NCI-H2081 treated with DMSO at 0.1 percent for 48 hours (cell line): ENCODE measurements at places on chromosomes 3 and 15.

GRCh38 chr15:72220687-72221086 is 10.3 kb downstream of the PKM start:
- no peak for DNase-seq

DNA sequence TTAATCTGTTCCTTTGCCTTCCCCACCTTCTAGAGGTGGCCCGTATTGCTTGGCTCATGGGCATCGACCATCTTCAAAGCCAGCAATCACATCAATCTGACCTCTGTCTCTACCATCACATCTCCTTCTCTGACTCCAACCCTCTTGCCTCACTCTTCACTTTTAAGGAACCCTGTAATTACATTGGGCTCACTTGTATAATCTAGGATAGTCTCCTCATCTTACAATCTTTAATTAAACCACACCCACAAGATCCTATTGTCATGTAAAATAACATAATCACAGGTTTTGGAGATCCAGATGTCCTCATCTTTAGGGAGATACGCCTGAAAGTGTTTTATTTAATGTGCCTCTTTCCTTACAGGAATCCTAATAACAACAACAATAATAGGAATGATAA is 234.5 kb downstream of the ERC2 start:
- DNase-seq = no peak

- DNase-seq = no peak
These were observed 287.5 kb upstream of the ROBO1 start for GRCh38 chr3:80055306-80055705.

DNA sequence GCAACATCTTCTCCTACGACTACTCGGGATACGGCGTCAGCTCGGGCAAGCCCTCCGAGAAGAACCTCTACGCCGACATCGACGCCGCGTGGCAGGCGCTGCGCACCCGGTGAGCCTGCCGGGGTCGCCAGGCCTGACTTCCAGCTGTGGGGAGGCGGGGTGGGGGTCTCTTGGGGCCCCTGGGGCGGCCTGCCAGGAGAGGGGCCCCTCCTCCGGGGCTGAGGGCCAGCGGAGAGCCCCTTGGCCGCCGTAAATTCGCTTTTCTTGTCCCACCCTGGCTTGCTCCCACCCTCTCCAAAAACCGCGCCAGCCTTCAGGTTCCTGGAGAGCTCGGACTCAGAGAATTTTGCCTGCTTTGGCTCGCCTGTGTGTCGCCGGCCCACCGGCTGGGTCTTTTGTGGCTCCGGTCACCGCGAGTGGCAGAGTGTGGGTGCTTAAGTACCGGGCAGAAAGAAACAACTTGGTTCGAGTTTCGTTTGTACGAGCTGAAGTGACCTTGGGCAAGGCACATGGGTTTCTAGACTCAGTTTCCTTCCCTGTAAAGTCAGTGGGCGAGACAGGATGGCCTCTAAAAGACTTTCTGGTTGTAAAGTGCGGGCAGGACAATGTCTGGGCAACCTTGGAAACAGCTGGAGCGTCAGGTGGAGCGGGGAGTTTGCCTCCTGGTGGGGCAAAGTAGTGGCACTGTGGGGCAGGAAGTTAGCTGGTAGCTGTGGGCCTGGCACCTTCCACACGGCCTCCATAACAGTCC is 976 bp downstream of the ABHD17C start:
- no peak for DNase-seq

DNA sequence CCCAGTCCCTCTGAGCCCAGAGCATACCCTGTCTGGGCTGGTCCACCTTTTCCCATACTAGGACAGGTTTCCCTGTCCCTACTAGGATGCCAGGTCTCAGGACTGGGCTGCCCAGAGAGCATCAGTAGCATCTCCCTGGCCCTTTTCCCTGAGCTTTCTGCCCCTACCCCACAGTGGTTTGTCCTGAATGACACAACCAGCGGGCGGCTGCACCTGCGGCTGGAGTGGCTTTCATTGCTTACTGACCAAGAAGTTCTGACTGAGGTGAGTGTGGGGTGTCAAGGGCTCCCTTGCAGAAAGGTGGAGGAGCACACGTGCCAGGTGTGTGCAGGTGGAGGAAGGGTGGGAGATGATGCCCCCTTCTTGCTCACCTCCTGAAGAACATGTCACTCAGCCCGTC is 33.5 kb downstream of the ESYT3 start:
- DNase-seq = no peak

DNA sequence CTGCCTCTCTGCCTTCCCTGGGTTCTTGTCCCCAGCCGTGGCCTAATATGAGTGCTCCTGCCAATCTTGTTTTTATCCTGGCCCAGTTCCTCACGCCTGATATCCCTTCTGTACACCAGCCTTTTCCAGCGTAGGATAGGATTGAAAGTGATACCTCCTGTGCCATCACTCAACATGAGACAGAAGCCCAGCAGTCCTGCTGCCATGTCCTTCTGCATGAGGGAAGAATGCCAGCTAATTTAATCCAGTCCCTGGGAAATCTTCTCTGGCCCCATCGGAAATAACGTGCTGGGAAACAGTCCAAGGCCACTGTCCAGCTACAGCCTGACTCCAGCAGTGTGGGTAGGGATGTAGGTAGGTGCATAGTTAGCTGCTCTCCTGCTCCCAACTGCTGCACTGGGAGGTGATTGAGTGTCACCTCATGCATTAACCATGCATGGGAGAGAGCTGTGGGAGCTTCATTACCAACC is 92.0 kb upstream of the TPM1 start:
- no peak for DNase-seq

DNA sequence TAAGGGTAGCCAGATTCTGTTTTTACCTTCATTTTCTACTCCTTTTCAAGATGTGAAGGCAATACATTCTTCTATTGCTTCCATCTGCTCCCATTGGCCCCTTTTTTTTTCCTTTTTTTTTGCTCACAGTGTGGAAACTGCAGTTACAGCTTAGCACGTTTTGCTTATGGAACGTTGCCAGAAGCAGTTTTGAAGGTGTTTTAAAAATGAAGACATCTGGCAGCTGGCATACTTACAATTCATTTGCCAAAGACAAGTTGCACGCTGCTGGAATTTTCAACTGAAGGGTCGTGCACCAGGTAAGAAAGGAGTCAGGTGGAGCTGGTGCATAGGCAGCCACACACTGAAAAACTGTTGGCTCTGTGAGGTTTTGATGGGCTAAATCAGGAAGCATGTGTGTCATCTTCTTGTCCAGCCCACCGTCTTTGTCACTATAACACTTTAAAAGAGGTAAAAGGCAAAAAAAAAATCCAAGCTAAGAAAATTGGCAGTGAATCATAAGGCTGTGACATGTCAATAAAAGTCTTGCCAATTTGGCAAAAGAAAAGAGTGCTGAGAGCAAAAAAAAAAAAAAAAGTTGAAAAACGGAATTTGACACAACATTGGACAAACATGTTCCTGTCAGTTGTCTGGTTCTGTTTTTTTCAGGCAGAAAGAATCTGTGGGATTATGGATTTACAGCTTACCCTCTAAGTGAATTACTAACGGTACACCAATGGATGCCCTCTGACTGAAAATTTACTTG is 225.4 kb upstream of the SOX2 start:
- DNase-seq = no peak

- DNase-seq = peak; percentile 72
These were observed 27.3 kb upstream of the DMXL2 start for GRCh38 chr15:51649659-51650521.

- DNase-seq = no peak
These were observed 85.4 kb upstream of the ABHD2 start for GRCh38 chr15:89002830-89003229.

- no peak for DNase-seq
These were observed 8.5 kb downstream of the AMOTL2 start for GRCh38 chr3:134365766-134366065.

- DNase-seq = no peak
These were observed 7.7 kb downstream of the CCR5 start for GRCh38 chr3:46378426-46378942.

DNA sequence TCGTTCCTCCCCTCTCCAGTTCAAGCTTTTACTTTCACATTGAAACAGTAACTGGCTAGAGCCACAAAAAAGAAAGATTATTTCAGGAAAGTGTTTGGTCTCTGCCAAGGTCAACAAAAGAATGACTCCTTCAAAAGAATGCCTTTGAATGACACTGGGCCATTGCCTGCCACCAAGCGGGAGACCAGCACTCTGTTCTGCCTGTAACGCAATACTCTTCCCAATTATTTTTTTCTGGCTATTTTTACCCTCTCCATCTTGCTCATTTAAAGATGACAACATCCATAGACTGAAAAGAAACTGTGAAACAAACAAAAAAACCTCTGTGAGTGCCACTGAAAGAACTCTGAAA is 37.3 kb downstream of the EHHADH start:
- DNase-seq = no peak
